ENCODE measurements at places on chromosomes 12 and 14. TPM values are rescaled to one million over a fixed set of nuclear protein-coding genes. Genes with fewer than 3 reads are reported as not detected.

- no peak for DNase-seq
Observed at GRCh38 chr14:53411125-53411524, 258.0 kb upstream of the DDHD1 start.

DNA sequence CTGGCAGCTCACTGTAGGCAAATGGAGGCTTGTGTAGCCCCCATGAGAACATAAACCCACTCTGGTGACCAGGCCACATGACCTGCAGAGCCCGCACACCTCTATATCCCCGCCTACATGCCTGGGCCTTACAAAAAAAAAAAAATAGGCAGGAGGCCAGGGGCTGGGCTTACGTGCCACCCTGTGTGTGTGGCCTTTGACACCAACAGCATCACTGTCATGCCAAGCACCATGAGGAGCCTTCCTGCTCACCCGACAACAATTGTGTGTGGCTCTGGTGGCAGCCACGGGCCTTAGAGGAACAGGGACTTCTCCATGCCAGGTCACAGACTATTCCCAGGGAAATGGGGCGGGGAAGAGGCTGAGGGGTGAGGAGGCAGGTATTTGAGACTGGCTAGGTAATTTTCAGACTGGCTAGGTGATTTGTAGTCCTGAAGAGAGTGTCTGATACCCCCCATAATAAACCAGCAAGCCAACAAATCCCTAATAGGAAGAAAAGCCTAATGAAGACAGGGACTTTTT is 140.0 kb downstream of the DPF3 start:
- no peak for DNase-seq

Gene SRRM4
- 0.19 TPM for total RNA-seq

- DNase-seq, result peak; percentile 58
Observed at GRCh38 chr14:102928412-102929240, 6.2 kb downstream of the AMN start.

DNA sequence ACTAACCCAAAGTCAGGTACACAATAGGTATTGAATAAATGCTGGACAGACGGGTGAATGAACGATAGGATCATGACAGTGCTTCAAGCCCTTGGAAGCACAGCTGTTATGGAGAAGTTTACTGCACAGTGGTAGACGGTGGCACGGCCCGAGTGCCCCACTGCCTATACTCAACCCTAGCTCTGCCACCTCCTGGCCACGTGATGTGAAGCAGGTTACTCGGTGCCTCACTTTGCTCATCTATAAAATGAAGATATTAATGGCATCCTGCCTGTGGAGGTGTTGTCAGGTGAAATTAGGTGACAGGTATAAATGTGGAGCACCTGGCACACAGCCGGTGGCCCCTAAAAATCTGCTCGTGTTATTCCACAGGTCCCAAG is 5.8 kb downstream of the ASB2 start:
- DNase-seq, result no peak

DNA sequence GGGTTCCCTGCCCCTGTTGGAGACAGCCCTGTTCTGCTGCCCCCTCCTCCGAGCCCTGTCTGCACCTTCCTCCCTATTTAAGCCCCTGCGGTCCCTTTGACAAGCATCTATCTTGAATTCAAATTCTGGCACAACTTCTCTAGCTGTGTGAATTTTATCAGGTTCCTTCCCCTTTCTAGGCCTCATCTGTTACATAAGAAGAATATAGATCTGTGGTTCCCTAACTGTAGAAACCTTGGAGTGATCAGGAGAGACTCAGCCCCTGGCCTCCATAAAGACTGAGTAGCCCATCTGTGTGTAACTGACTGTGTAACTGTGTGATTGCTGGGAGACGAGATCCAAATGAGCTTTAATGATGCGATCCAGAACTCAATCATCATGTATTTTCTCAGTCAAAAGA is 13.0 kb upstream of the RACGAP1 start:
- no peak for DNase-seq

GRCh38 chr12:26854031-26854390 is 21.0 kb upstream of the ITPR2 start:
- DNase-seq, result no peak

Gene CELA1
- not detected for total RNA-seq

DNA sequence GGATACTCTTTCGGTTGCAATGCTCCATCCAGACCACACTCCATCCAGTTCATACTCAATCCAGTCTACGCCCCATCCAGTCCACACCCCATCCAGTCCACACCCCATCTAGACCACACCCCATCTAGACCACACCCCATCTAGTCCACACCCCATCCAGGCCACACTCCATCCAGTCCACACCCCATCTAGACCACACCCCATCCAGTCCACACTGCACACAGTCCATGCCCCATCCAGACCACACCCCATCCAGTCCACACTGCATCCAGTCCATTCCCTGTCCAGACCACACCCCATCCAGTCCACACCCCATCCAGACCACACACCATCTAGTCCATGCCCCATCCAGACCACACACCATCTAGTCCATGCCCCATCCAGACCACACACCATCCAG is 116.0 kb upstream of the RTL1 start:
- DNase-seq, result no peak

Gene HOXC12
- total RNA-seq, result not detected

- DNase-seq, result no peak
Observed at GRCh38 chr14:101475456-101476257, 85.6 kb upstream of the DIO3 start.

Gene IFNG-AS1
- total RNA-seq, result 0.58 TPM

Gene RBP5
- 0.47 TPM for total RNA-seq

GRCh38 chr14:98901511-98902205 is 370.3 kb downstream of the BCL11B start:
- no peak for DNase-seq
